Smooth muscle cell of the umbilical artery (primary cell): ENCODE measurements at places on chromosomes 6 and 20. TPM values are rescaled to one million over a fixed set of nuclear protein-coding genes. Genes with fewer than 3 reads are reported as not detected.

Gene PRSS35
- 4.0 and 18.7 TPM in 2 replicates for total RNA-seq

Gene NKAIN2
- not detected in 2 replicates for total RNA-seq

Gene CCR6
- total RNA-seq, result not detected in 2 replicates

Gene SRF
- total RNA-seq, result 22.6 and 28.9 TPM in 2 replicates

Gene CLPSL2
- not detected in 2 replicates for total RNA-seq

Gene BCL2L1
- total RNA-seq, result 39.8 and 66.0 TPM in 2 replicates

Gene PPDPF
- total RNA-seq, result 61.2 and 63.0 TPM in 2 replicates

Gene ETV7
- total RNA-seq, result 0.28 TPM in 1 of 2 replicates, not detected in the other

Gene OR12D3
- not detected in 2 replicates for total RNA-seq

Gene PTPRK
- 39.2 and 58.3 TPM in 2 replicates for total RNA-seq

Gene INSM1
- not detected in 2 replicates for total RNA-seq

Gene RIMS4
- total RNA-seq, result not detected in 2 replicates

Gene RPS10
- 934 and 2,972 TPM in 2 replicates for total RNA-seq

Gene CD93
- 0.69 and 0.89 TPM in 2 replicates for total RNA-seq

Gene CTCFL
- total RNA-seq, result not detected in 2 replicates

Gene ULBP3
- total RNA-seq, result 4.5 and 16.6 TPM in 2 replicates

Gene PHF1
- 25.7 and 27.9 TPM in 2 replicates for total RNA-seq

Gene SLC12A5
- total RNA-seq, result 0.30 and 1.3 TPM in 2 replicates

Gene CTNNBL1
- total RNA-seq, result 24.1 and 31.5 TPM in 2 replicates

Gene MRPS10
- total RNA-seq, result 42.2 and 44.8 TPM in 2 replicates

Gene GJA10
- not detected in 2 replicates for total RNA-seq
